CD4-positive, alpha-beta T cell treated with Interleukin-17A for 4 hours (primary cell): ENCODE measurements at places on chromosomes 7 and 10.

DNA sequence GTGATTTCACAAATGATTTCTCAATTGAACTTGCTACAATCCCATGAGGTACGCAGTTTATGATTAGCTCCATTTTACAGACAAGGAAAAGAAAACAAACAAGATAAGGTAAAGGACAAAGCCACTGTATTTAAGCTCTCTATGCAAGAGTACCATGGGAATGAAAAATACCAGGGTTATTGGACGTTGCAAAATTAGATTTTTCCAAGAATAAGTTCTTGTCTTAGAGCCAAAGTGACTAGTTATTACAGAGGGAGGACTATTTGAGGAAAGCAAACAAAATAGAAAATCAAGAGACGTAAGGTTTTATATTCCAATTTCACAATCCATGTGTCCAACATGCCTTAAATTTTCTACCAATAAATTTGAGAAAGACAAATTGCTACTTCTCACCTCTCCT, 97.9 kb upstream of the PTN start:
- DNase-seq = no peak

DNA sequence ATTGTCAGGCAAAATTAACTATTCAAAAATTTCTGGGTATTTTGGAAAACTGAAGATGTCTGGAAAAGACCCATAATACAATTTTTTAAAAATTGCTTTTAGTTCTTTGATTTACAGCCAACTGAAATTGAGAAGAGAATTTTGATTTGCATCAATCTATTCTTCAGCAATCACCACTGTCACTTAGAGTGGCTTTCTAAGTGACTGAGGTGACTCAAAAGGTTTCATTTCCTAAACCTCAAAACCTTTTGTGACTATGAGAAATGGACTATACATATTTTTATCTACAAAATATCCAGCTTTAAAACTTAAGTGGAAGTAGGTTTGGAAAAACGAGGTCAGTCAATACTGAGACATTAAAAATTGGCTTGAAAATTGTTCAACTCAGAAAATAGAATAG, 60.0 kb downstream of the ENO4 start:
- no peak for DNase-seq

DNA sequence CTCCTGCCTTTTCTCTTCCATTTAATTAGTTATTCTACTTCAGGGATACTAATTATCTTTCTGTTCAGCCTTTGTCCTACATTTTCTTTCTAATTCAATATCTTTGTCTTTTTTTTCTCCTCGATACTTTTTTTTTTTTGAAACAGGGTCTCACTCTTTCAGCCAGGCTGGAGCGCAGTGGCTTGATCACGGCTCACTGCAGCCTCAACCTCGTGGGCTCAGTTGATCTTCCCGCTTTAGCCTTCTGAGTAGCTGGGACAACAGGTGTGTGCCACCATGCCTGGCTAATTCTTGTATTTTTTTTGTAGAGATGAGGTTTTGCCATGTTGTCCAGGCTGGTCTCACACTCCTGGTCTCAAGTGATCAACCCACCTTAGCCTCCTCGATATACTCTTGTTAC, 38.9 kb downstream of the CCSER2 start:
- DNase-seq = no peak

GRCh38 chr7:81008901-81009300, 90.0 kb upstream of the SEMA3C start:
- no peak for DNase-seq

- DNase-seq = peak; percentile 19
Measured at GRCh38 chr7:98930921-98931320, 52.6 kb downstream of the TRRAP start.

- DNase-seq = no peak
Measured at GRCh38 chr10:43890124-43890523, 241.4 kb upstream of the ZNF32 start.

- DNase-seq = no peak
Measured at GRCh38 chr10:93758891-93759410, 1.2 kb downstream of the LGI1 start.
